Stimulated activated CD4-positive, alpha-beta T cell treated with anti-CD3 and anti-CD28 coated beads, Interleukin-15, amount 100 ng/mL, for 24 hours (primary cell): ENCODE measurements at places on chromosomes 12 and 14.

- no peak for DNase-seq
Observed at GRCh38 chr12:52812749-52813148, 1.2 kb downstream of the KRT4 start.

DNA sequence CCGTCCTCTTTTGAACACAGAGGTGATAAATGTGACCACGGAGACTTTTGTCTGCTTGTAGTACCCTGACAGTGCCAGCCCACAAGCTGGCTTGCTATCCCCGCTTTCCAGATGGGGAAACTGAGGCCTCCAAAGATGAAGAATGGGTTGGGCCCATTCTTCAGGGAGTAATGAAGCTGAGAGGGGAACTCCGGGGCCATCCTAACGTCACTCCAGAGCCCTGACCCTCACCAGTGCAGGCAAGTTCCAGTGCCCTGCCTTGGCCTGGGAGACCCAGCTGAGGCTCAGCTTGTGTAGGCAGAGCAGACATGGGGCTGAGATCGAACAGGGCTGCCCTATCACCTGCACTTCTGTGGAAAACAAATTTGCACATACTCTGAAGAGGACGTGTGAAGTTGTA lies 277.1 kb downstream of the DPF3 start:
- DNase-seq: no peak

- DNase-seq: no peak
Observed at GRCh38 chr12:54689984-54690383, 41.8 kb upstream of the DCD start.

- no peak for DNase-seq
Observed at GRCh38 chr12:13124656-13125505, 21.4 kb upstream of the GSG1 start.

- DNase-seq: no peak
Observed at GRCh38 chr12:84842406-84843013, 70.1 kb downstream of the SLC6A15 start.

DNA sequence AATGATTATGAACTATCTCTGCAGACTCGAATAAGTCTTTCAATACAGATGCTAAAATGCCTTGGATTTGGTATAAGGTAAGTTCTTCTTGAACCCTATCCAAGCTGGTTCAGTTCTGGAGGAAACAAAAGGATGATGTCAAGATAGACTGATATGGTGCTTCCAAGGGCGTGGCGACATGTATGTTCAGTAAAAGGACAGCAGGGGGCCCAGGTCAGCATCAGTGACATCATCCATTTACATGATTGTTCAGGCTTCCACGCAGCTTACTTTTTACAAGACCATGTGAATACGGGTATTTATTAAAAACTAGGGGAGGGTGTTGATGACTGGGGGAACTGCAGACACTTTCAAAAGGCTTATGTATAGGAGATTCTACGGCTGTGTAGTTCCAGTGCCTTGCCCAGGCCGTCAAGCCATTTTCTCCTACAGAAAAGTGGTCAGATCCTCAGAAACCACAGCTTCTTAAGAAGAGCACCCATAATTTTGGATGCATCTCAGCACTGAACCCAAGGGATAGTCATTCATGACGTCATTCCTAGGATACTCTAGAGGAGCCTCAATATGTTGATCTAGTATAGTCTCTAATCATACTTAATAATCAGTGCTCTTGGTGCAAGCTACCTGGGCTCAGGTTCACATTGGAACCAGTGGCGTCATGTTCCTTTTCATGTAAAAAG lies 527.7 kb downstream of the FUT8 start:
- peak; percentile 50 for DNase-seq

- no peak for DNase-seq
Observed at GRCh38 chr12:81998761-81999378, 239.7 kb upstream of the PPFIA2 start.

GRCh38 chr12:32252199-32253073 lies 145.8 kb downstream of the BICD1 start:
- no peak for DNase-seq

DNA sequence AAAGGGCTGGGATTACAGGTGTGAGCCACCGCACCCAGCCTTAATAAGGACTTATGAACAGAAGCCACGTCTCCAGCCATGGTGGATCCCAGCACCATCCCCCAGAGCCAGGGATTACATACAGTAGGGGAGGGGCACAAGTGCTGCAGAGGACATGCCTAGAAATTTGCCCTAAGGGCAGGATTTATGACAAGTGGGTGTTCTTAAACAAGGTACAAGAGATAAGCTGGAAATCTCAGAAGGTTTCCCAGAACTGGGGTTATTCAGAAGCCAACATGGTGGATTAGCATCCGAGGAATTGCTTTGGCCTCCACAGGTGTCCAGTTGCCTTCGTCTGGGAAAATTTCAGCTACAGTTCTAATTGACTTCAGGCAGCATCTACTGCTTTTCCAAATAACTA lies 114.4 kb upstream of the EGLN3 start:
- DNase-seq: no peak

GRCh38 chr12:116621194-116621593 lies 62.0 kb downstream of the MAP1LC3B2 start:
- DNase-seq: no peak

GRCh38 chr14:55760789-55761566 lies 181.0 kb downstream of the KTN1 start:
- DNase-seq: no peak

GRCh38 chr14:106491851-106492250 lies 965.5 kb downstream of the TMEM121 start:
- DNase-seq: peak; percentile 56

DNA sequence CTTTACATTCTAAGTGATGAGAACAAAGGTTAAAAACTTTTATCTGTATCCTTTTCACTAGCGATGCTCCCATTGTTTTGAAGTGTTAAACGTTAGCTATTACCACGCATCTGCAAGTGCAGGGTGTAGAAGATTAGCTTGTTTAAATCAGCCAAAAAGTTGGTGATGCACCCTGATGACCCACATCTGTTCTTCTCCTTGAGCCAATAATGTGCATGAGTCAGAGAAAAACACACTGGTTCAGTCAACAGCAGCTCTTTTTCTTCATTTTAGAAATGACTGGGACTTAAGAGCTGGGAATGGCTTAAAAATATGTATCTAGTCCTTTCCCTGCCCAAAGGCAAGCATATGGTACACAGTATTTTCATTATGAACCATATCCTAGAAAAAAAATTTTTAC lies 323.5 kb upstream of the PDE3A start:
- no peak for DNase-seq

DNA sequence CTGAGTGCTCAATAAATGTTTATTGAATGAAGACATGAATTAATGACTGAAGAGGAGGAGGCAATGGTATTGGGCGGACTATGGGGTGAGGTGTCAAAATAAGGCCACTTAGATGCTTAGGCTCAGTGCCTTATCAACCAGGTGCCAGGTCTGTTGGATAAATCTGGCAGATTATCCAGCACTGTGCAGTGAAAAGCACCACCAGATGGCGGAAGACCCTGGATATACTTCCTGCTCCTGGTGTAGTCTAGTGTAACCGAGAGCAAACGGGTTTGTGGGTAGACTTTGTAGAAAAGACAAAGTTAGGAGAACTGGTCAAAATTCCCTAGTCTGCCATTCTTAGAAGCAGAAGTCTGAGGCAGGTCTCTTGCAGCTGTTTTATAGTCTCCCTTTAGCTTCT lies 306.3 kb downstream of the ATP23 start:
- no peak for DNase-seq

GRCh38 chr12:116434155-116435011 lies 124.8 kb upstream of the MAP1LC3B2 start:
- DNase-seq: no peak

GRCh38 chr12:132600048-132601032 lies 10.0 kb downstream of the LRCOL1 start:
- peak; percentile 51 for DNase-seq

DNA sequence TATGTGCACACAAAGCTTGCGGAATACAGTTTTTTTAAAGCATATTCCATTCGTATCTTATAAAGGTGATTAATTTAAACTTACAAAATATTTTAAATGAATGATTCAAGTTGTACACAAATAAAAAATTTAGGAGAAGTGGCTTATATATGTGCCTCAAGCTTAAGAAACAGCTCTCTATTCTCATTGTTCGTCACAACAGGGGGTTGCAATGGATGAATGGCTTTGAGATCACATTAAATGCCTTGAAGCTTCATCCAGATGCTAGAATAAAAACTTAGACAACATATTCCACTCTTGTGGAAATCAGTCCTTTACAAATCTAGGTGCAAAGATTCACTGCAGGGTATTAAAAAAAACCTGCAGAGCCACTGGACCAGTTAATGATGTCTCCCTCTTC lies 303.9 kb upstream of the LRFN5 start:
- no peak for DNase-seq

GRCh38 chr14:33377596-33378390 lies 439.1 kb downstream of the NPAS3 start:
- DNase-seq: no peak

DNA sequence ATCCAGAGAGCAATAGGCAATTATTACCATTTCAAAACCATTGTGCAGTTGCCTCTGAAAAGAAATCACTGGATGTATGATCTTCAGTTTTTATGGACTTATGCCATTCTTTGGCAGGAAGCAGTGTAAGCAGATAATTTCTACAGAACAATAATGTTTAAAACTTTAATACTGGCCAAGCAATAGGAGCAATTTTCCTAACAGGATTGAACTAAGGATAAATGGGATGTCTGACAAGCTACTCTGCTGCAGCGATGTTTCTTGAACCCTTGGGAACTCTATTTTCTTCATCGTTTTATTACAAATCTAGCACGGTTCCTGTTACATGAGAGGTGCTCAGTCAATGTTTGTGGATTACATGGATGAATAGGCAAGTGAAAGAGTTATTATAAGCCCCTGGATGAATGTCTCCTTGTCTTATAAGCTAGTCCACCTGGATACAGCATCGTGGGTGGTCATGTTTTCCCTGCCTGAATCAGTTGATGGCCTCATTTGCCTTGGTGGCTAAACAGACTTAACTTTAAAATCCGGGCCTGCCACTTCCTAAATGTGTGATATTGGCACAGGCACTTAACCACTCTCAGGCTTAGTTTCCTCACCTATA lies 68.2 kb upstream of the MDM1 start:
- no peak for DNase-seq

DNA sequence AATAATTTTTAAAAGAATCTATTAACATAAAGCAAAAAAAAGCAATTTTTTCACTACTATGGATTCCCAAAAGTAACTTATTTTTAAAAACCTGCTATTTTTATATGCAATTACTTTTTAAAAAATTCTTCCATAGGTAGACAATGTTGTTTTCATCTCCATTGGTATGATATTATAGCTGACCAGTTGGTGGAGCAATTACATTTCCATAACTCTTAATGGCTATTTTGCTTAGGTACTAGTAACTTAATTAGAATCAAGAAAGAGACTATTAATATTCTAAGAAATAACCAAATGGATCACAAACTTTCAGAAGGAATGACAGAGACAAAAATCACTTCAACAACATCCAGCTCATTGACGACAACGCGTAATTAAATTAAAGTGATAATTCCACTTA lies 64.7 kb upstream of the PTCSC3 start:
- no peak for DNase-seq

GRCh38 chr12:11877869-11878780 lies 192.6 kb upstream of the BCL2L14 start:
- no peak for DNase-seq

DNA sequence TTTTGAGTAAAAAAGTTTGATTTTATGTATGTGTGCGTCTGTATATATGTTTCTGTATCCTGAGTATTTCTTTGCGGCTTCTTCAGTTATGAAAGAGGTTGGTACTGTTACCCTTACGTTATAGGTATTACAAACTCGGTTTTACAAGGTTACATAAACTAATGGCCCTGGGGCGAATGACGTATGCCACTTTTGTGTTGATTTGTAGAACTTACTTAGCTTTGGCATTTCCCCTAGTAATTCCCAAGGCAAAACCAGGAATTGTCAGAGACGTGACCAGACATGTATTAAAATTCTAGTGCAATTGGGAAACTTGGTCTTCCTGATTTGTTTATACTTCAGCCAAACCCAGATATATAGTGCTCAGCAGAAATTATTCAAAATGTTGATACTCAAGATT lies 93.3 kb downstream of the DUSP16 start:
- DNase-seq: no peak

DNA sequence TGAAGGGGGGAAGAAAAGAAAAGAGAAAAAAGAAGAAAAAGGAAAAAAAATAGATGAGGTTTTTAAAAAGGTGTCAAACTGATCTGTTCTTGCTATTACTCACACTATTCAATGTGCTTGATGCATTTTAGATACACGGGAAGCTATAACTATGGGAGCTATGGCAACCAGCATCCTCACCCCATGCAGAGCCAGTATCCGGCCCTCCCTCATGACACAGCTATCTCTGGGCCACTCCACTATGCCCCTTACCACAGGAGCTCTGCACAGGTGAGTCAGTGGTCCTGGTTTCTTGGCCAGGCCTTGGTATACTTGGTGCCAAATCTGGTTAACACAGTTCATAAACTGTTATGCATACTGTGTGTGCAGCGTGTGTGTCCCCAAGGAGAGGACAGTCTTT lies 24.0 kb upstream of the RIC8B start:
- DNase-seq: no peak

- DNase-seq: no peak
Observed at GRCh38 chr12:88493636-88494035, 86.6 kb downstream of the KITLG start.

DNA sequence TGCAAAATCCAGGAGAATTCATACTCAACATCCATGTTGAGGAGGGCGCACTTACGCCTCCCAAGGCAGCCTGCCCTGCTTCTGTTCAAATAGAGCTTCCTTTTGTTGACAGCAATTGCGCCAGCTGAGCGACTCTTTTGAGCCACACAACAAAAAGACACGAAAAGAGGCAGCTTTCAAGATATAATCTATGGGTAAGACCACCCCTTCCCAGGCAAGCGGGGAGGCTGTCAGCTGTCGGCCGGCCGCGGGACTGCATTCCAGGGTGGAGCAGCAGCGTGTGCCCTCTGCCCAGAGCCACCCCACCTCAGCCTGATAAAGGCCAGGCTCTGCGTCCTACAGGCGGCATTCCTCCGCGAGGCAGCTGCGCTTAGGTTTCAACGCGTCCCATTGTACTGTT lies 15.8 kb upstream of the STAB2 start:
- no peak for DNase-seq

GRCh38 chr12:1634590-1635191 lies 5.7 kb downstream of the WNT5B start:
- DNase-seq: peak; percentile 74

DNA sequence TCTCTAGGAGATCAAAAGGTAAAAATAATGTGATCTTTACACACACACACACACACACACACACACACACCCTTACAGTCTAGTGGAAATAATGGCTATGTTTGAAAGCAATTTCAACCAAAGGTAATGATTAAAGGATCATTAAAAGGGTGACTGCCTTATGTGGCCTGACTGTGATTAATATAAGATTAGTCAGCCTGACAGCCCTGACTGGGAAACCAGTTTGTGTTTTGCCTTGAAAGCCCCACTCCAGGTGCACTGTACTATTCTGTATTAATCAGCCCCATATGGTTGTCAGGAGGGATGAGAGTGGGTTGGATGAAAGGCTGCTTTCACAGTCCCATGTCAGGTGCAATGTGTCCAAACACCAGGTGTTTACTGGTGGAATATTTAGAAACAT lies 10.5 kb downstream of the RASSF9 start:
- DNase-seq: no peak

DNA sequence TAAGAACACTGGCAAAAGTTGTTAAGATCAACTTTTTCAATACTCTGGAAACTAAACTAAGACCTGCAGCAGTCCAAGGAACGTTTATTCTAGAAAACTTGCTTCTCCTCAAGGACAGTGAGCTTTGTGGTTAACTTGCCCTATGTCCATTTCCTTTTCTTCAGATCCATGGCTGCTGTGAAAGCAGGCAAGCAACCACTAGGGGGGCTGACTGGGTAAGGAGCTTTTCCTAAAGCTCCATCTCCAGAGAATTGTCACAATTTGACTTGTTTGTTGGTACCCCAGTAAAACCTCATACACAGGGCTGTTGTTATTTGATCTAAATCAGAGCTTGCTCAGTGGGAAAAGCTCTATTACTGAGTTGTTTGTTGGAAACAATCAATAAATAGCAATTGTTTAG lies 10.1 kb upstream of the RPL10L start:
- DNase-seq: no peak
